ENCODE measurements at places on chromosomes 16 and 17.

DNA sequence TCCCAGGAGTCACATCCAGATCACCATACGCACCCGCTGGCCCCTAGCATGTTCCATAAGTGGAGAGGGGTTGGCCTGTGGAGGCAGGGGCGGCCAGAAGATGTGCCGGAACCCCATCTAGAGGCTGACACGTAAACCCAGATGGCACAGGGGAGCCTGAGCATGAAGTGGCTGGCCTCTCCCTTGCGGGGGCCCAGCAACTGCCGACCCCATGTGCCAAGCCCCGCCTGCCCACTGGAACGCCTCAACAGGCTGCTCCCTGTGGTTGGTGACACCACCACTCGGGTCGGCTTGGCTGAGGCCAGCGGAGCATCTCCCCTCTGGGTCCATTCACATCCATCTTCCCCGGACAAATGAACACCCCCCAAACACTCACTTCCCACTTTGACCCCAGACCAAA is 9.5 kb downstream of the BCAR1 start:
- DNase-seq = no peak

GRCh38 chr16:51898872-51899271 is 648.1 kb downstream of the TOX3 start:
- no peak for DNase-seq

DNA sequence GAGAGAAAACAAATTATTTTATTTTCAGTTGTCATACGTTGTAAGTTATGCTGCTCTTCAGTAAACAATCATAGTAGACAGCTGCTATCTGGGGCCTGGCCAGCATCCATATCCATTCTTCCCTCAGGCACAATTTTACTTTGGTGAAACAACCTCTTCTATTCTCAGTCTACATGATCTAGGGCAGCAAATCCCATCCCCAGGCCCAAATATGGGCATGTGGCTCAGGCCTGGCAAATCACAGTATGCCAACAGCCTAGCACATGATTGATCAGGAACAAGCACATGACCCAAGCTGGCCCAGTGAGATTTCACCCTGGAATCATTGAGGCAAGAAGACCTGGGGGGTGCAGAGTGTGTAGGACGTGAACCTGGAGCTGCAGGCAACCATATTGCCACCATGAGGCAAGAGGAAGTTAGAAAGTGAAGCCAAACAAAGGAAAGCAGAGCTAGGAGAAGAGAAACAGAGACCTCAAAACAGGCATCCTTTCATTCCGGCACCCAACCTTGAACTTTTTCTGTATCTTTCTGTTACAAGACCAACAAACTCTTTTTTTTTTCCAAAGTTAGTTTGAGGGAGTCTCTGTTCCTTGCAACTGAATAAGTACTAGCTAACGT is 10.3 kb upstream of the ABCC12 start:
- no peak for DNase-seq

GRCh38 chr16:86558355-86559193 is 3.5 kb upstream of the MTHFSD start:
- no peak for DNase-seq

DNA sequence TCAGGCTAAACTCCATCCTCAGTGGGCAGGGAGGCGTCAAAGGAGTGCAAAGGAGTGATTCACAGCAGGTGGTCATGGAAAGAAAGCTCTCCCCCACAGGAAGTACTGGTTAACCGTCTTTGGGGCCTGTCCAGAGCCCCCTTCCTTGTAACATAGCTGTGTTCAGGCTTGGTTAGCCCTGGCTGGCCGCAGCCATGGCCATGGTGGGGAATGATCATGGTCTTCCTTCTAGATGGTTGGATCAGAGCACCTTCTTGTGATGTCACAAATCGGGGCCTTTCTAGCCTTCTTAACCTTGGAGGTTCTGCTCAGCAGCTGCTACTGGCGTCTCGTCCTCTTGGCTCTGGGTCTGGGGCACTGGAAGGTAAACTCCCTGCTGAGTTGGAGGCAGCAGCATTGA is 15.8 kb downstream of the NKD1 start:
- DNase-seq = no peak

- DNase-seq = no peak
Observed at GRCh38 chr16:1125471-1125870, 27.4 kb upstream of the CACNA1H start.

GRCh38 chr16:1108299-1109252 is 12.5 kb upstream of the C1QTNF8 start:
- DNase-seq = no peak

- DNase-seq = no peak
Observed at GRCh38 chr17:44850612-44851011, 2.9 kb downstream of the HIGD1B start.

- DNase-seq = no peak
Observed at GRCh38 chr16:72769876-72770275, 278.1 kb downstream of the ZFHX3 start.

DNA sequence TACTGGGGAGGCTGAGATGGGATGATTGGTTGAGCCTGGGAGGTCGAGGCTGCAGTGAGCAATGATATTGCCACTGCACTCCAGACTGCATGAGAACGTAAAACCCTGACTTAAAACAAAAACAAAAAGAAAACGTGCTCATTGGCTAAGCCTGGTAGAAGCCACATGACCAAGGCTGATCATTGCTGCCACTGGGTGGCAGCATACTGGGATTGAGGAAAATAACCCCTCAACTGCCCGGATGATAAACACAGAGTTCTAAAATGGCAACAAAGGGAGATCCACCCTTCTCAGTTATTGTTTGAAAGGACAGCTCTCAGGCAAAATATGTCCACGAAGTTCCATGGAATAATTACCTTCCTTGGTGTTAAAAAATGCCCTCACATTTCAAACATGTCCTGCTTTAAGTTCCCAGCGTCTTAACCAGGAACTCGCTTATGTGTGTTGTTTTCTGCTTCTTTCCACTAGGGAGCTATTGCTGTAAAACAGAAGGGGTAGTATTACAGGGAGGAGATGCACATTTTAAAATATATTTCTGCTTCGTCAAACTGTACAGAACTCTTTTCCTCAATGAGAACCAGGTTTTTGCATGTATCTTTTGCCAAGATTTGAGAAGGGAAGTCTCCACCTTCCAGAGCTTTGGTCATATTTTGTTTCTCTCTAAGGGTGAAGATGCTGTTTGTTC is 675.3 kb downstream of the MAF start:
- DNase-seq = no peak

DNA sequence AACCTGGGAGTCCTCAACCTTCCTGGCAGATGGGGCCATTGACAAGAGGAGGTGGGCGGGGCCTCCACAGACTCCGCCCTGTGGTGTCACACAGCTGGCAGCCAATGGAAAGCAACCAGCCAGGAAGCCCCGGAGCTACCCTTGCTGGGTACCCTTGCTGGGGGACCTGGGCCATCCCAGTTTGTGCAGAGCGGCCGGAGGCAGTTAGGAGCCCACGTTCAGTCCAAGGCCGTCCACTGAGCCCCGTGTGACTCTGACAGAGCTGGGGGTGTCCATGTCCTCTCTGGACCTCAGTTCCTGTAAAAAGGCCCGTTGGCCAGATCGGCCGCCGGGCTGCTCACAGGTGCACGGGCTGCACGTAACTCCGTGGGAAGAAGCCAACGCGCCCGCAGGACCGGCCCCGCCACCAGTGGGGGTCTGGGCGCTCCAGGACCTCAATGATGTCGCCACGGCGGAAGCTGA is 17.1 kb upstream of the FAM83G start:
- no peak for DNase-seq

- no peak for DNase-seq
Observed at GRCh38 chr16:79543219-79543618, 57.3 kb downstream of the MAF start.

DNA sequence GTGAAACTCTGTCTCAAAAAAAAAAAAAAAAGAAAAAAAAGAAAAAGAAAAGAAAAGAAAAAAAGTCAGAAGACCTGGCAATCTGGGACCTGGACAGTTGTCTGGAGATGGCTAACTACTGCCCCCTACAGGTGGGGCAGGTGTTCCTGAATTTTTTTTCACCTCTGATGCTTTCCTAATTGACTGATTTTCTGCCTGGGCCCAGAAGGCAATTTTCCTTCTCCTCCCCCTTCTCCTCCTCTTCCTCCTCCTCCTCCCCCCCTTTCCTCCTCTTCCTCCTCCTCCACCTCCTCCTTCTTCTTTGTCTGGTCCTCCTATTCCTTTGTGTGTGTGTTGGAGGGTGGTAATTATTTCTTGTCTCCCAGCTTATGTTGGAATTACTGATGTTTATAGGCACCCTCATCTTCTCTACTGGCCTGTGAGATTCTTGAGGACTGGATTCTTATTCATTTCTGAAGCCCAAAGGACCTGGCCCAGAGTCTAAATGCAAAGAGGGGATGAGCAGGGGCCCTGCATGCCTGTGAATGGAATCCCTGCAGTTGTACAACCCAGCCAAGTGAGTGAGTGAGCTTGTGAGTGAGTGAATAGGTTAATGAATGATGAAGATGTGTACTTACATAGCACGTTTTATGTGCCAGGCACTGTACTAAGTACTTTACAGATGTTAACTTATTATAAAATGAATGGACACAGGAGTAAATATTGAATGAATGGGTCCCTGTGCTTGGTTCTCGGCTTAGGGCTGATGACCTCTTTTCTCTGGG is 26.9 kb downstream of the IRX5 start:
- DNase-seq = no peak

DNA sequence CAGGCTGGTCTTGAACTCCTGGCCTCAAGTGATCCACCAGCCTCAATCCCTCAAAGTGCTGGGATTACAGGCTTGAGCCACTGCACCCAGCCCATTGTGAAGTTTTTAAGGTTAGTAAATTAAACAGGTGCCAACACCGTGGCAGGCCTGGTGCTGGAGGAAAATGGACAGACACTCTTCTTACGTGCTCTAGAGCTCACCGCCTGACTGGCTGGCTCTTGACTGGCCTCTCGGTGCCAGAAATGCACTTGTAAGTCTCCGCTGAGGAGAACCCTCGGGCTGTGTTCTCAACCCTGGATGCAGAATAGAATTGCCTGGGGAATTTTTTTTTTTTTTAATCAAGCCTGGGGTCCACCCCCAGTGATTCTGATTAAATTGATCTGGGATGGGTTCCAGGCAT is 10.3 kb upstream of the HAS3 start:
- no peak for DNase-seq

DNA sequence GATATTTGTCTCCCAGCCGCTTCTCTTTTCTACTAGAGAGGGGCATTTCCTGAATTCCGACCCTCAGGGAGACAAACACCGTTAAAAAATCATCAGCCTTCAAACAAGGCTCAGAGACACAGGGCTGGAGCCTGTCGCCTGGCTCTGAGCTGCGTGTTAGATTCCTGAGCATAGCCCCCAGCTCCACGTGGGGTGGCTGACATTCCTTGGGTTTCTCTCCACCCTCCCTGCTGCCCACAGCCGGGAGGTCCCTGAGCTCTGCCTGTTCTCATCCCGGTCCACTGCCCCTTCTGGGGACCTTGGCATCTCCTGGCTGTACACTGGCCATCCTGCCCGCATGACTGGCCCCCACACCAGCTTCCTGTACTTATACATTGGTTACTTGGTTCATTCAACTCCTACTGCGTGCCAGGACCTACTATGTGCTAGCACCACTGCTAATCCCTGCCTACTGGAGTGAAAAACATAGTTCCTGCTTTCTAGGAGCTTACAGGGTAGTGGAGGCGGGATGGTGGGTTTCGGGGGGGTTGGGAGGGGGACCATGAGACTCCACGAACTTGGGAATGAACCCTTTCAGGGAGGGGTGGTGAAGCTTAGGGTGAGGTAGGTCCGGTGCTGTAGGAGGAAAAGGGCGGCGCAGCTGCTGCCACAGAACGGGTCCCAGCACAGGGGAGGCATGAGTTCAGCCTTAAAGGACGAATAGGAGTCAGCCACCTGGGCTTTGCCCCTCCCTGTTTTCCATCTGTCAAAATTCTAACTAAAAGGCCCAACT is 52.1 kb upstream of the TMEM132E start:
- no peak for DNase-seq

DNA sequence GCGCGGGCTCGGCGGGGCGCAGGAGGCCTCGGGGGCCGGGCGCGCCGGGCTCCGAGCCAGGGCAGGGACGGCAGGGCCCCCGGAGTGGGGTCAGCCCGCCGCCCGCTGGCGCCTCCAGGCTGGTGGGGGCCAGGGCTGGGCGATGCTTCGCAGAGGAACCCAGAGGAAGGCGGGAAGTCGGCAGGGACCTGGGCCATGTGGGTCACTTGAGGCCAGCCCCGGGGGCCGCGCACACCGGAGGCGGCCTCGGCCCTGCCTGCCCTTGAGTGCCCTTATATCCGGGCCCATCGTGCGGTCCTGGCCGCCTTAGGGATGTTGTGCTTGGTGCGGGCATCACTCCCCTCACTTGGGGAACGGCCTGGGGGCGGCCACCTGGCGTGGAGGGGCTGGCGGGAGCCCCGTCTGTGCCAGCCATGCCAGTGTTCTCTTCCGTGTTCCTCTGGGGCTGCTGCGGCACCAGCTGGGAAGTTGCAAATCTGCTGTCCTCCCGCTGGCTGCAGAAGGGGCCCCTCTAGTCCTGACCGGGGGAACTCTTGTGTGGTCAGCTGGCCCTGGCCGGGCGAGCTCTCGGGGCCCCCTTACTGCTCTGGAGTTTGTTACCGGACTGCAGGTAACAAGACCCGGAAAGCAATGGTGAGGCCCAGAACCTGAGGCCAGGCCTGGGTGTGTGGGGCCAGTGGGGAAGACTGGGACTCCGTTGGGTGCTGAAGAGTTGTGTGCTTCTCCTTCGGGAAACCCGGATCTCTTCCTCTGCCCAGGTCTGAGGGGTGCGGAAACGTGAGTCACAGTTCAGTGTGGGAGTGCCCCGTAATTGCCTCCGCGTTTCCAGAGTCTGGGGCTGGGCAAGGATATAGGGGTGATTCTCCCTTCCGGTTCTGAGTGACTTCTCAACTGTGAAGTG is 849 bp downstream of the CAPN15 start:
- no peak for DNase-seq

- DNase-seq = no peak
Observed at GRCh38 chr16:57687363-57687929, 7.2 kb upstream of the DRC7 start.

- DNase-seq = no peak
Observed at GRCh38 chr16:66364117-66364958, 2.2 kb upstream of the CDH5 start.

DNA sequence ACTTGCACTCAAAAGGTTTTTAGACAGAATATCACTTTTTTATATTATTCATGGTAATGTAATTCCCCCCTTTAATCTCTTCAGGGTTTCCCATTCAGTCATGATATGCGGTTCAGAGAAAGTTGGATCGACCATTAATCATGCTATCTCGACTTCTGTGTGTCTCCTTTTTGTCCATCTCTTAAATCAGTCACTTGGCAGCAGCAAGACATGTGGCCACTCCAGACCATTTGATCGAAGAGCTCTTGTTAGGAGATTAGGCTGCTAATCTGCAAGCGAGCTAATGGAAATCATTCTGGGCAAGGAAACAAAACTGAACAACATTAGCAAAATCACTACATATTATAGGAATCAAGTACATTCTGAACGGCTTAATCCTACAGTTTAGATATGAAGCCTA is 449.9 kb downstream of the WWOX start:
- DNase-seq = no peak

GRCh38 chr16:8798535-8799157 is 1.0 kb downstream of the PMM2 start:
- no peak for DNase-seq

All from activated gamma-delta T cell (primary cell).